ENCODE measurements at places on chromosomes 4 and X.

- peak; percentile 47 for DNase-seq
Measured at GRCh38 chrX:25206778-25207177, 191.0 kb upstream of the ARX start.

DNA sequence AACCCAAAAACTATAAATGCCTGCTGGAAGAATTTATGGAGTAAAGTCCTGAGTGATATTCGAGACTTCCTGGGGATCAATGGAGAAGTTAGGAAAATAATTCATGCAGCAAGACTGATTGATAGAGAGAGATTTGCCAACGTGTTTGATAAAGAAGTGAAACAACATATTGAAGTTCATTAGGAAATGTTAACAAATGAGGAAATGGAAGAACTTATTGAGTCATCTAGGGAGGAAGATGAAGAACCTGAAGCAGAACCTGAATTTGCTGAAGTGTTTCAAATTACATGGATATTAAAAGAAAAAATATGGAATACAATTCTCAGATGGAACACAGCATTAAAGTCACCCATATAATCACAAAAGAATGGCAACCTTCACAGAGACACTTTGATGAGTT is 39.0 kb downstream of the DDX60 start:
- no peak for DNase-seq

DNA sequence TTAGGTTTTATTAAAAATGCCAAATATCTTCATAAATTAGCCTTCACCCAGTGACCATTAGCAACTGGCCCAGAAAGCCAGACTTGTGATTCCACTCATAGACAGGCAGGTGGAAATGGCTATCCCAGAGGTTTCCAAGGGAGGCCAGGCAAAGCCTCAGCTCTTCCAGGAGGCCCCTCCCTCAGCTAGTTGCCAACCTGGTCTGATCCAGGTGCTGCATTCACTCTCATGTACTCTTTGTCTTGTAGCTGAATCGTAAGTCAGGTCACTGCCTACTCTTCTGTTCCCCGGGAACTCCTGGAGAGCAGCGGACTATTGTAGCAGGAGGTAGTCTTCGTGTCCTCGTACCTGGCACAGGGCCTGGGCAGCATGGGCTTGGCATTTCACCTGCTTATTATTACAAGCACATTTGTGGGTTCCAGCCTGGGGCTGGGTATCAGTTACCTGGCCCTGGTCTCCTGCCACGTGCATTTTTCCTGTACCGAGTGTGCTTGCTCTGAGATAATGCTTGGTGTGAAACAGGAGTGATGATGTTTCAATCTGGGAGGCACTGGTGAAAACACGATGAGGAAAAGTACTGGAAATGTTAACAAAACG is 101.6 kb downstream of the FAM193A start:
- DNase-seq: no peak

GRCh38 chr4:109327641-109328040 is 25.2 kb upstream of the COL25A1 start:
- no peak for DNase-seq

GRCh38 chr4:1834047-1834775 is 21.7 kb downstream of the LETM1 start:
- no peak for DNase-seq

- DNase-seq: peak; percentile 24
Measured at GRCh38 chr4:48949086-48949485, 37.0 kb upstream of the CWH43 start.

- peak; percentile 54 for DNase-seq
Measured at GRCh38 chr4:137609718-137610430, 77.6 kb upstream of the PCDH18 start.

DNA sequence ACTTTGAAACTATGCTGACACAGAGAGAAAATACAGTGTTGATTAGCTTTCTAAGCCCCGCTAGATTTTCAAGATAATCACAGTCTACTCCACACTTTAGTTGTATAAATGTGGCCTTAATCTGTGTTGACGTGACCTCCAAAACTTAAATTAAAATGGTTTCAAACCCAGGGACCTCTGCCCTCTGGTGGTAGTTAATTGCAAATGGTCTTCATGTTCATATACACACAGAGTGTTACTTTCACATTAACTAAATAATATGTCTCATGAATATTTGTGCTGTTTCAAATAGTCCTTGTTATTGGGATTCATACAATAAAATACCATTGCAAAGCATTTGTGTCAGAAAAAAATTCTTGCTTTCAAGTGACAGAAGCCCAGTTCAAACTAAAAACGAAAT is 64.3 kb downstream of the TASL start:
- DNase-seq: peak; percentile 12

- peak; percentile 16 for DNase-seq
Measured at GRCh38 chrX:68396953-68397352, 36.3 kb downstream of the OPHN1 start.

- DNase-seq: peak; percentile 7
Measured at GRCh38 chrX:97898798-97899197, 1015.1 kb downstream of the RPA4 start.

DNA sequence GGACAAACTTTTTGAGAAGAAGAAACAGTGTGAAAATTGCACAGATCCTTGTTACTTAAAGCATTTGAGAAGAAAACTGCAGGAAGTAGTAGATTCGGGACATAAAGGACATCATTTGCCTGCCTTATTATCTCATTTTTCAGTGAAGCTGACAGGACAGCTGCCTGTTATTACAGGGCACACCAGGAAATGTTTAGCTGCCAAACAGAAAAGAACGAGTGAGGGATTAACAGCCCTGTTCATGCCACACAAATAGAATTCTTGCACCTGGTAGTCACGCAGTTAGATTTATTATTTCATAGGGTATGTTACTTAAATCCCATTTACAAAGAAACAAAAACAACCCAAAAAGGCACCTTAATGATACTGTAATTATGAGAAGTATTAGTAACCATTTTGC is 100.6 kb downstream of the CHIC2 start:
- peak; percentile 32 for DNase-seq

DNA sequence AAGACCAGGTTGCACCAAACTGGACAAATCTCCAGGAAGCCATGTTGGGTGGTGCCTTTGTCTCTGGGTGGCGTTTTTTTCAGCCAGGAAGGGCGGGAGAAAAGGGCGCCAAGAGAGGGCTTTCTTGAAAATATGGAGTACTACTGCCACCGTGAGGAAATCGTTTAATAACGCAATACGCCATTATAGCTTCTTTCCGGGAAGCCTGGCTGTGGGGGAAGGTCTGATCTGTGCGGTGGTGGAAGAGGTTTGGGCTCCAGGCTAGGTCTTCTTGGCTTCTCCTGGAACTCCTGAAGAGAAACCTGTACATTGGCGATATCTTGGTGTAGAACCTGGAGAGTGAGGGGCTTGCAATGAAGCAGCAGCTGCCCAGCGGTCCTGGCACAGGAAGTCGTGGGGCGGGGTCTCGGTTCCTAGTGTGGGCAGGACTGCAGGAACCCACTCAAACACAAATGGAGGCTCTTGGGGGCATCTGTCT is 202.7 kb downstream of the OR13H1 start:
- DNase-seq: no peak

DNA sequence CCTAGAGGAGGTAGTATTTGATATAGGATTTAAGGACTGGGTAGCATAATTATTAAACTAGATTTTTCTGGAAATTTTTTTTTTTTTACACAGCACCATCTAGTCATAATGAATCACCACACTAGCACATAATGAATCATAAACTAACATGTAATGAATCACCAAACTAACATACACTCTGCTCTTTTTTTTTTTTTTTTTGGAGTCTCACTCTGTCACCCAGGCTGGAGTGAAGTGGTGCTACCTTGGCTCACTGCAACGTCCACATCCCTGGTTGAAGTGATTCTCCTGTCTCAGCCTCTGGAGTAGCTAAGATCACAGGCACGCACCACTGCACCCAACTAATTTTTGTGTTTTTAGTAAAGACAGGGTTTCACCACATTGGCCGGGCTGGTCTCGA is 92.5 kb downstream of the FAM13A start:
- DNase-seq: peak; percentile 74

- no peak for DNase-seq
Measured at GRCh38 chr4:39331191-39331590, 35.0 kb downstream of the RFC1 start.

- no peak for DNase-seq
Measured at GRCh38 chrX:39654952-39655351, 442.8 kb downstream of the BCOR start.

DNA sequence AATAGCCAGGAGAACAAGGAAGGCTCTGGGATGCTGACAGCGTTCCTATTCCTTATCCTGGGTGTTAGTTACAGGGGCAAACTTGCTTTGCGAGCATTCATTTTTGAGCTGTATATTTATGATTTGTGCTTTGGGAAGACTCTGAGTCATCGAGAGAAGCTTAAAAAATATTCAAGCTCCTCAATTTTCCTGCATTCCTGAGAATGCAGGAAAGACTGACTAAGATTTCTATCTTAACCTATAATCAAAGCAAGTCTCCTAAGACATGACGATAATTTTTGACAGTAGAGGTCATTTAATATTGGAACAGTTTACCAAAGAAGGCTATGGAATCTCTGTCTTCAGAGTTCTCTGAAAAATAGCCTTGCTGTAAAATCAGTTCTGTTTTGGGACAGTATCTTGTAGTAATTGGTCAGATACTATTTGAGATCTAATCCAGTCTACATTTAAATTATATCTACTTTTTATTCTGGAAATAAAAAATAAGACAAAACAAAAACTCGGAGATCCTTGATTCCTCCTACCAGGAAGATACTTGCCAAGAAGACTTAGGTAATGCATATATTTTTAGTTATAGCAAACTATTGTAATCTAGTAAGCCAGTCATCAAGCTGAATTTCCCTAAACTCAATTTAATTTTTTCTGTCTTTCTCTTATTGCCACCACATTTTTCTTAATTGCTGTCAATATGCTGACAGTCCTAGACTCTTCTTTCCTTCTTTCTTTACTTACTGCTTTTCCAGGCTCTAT is 31.7 kb downstream of the BBS12 start:
- peak; percentile 71 for DNase-seq

GRCh38 chr4:147550626-147551246 is 66.5 kb upstream of the TMEM184C start:
- DNase-seq: peak; percentile 85

GRCh38 chrX:69538321-69538876 is 34.3 kb downstream of the NALF2 start:
- peak; percentile 64 for DNase-seq

- no peak for DNase-seq
Measured at GRCh38 chr4:39023059-39023458, 9.2 kb downstream of the TMEM156 start.

- DNase-seq: peak; percentile 46
Measured at GRCh38 chr4:47839259-47839658, 1.4 kb upstream of the CORIN start.

DNA sequence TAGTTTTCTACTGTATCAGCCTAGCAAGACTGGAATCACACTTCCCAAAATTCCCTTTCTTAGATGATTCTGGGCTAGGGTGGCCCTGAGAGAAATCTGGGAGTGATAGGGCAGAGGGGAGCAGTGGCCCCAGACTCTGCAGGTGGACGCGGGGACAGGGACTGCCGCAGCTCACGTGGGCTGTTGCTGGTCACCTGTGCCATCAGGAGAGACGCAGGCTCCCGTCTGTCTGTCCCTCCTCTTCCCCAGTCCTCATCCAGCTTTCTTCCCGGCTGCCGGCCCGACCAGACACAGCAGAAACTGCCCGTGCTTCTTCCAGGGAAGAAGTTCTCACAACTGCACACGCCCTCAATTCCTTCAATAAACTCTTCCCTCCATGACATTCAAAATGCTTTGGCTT is 86.4 kb downstream of the AFAP1 start:
- no peak for DNase-seq

GRCh38 chrX:39950018-39950688 is 147.6 kb downstream of the BCOR start:
- peak; percentile 36 for DNase-seq

GRCh38 chr4:128831531-128832242 is 22.2 kb downstream of the JADE1 start:
- no peak for DNase-seq

GRCh38 chr4:112817933-112818593 is 181.1 kb downstream of the LARP7 start:
- peak; percentile 96 for DNase-seq

GRCh38 chr4:123870216-123870876 is 473.8 kb downstream of the SPRY1 start:
- DNase-seq: no peak

- peak; percentile 51 for DNase-seq
Measured at GRCh38 chr4:4990329-4990728, 28.9 kb downstream of the CYTL1 start.

- DNase-seq: no peak
Measured at GRCh38 chrX:19800821-19801374, 86.5 kb downstream of the SH3KBP1 start.

DNA sequence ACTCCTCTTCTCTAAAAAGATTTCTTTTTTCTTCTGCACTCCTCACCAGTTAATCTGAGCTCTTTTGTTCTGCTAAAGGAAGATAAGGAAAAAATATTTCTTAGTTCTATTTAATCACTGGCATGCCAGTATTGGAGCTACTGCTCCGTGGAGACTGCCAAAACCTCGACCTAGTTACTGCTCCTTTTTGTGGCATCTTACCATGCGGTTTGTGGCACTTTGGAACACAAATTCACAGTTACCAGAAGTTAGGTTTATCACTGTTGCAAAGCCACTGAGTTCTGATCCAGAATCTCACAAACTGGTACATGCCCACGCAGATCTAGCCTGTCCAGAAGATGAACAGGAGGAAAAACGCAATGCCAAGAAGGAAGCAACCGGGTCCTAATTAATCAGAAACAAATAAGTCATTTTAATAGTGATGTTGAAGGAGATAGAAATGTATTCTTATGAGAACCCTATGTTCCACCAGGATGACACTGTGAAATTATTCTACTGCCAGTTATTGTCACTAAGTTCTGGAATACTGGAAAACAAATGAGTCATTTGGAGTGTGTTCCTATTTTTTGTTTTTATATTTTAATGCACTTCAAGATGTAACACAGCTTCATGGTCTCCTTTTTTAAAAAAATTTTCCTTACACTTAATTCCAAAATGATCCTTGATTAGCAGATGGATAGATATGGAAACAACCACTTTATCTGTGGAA is 106.7 kb upstream of the GK2 start:
- no peak for DNase-seq

DNA sequence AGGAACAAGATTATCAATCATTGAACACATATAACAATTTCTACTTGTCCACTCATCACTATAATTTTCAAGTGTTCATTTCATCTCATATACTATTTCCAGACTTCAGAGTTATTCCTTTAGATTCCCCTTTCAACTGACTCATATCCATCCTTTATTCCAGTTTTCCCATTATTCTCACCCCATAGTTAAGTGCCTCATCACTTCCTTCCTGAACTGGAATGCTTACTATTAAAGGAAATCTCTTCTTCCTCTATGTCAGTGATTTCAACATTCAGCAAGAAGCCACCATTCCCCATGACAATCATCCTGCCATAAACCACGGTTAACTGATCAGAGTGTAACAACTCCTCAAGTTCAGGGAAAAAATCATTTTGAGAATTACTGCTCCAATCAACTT is 198.9 kb downstream of the FBXO8 start:
- no peak for DNase-seq

DNA sequence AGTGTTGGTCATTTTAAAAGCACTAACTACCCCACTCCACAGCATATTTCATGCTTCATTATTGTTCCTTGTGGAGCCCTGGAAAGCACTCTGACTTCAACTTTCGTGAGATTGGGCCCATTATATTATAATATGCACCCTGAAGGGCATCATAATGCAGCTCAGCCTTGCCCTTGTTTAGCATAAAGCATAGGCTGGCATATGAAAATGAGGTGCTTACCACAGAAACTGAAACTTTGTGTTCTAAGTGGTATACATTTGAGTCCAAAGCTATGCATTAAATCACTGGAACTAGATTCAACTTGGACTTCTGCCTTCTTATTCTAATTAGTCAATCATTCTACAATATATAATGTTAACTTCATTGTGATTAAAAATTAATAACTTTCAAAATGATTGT is 1027.9 kb downstream of the STIM2 start:
- no peak for DNase-seq
